ENCODE measurements at places on chromosomes 11 and 22.

DNA sequence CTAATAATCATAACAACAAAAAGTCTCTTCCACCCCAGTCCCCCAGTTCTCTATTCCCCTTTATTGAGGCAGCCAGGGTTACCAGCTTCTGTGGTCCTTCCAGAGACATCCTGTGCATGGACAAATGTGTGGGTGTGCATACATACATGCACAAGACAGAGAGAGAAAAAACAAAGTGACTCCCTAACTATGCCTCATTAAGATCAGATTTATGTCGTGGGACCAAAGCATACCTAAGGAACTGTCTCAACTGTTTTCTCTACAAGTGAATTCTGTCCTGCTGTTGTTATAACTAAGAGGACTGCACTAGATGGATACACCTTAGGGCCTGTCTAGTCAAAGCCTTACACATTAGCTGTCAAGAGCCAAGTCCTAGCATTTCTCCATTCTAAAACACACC lies 106.7 kb downstream of the MRTFA start:
- DNase-seq: peak; percentile 38

DNA sequence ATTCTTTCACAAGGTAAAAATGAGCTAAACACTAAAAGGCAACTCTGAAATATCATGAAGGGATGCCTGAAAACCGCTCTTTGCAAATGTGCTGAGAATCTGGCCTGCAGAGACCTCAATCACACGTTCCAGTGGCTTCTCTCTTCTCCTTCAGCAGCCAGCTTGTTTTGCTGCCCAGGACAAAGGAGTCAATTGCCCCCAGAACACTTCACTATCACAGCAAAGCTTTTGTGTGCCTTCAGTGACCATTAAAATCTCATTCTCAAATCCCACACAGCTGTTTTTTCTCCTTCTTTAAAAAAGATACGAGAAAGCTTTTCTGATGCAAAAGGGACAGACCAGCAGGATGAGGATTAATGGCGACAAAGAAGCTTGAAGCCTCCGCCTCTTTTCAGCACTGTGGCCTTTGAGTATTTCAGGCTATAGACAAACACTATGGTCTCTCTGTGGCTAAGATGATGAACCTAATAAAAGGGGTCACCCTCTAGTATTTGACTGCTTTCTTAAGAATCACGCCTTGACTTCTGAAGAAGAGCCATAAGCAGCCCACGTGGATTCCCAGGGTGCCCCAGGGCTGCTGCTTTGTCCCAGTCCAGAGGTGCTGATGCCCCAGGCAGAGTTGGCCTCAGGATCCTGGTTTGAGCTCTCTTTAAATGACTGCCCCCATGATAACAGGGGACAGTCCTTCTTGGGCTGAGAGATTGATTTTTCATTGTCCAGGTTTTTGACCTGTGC lies 33.4 kb upstream of the NRIP3 start:
- DNase-seq: no peak

GRCh38 chr22:35258191-35258988 lies 1.1 kb downstream of the HMGXB4 start:
- peak; percentile 17 for DNase-seq

- no peak for DNase-seq
Observed at GRCh38 chr11:12239804-12240371, 129.5 kb downstream of the MICAL2 start.

DNA sequence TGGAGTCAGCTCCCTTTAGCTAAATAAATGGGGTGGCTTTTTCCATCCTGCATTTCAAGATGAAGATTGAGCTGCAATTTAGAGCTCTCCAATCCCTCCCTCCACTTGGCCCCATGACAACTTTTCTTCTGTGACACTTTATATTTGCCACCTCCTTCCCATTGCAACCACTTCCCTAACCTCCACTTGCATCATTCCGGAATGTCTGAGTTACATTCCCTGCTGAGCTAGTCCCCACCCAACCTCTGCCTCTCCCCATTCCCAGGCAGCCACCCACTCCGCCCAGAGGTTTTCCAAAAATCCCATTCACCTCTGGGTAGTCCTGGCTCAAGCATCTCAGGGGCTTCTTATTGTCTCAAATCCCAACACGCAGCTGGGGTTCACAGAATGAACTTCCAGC lies 24.7 kb downstream of the PC start:
- no peak for DNase-seq

DNA sequence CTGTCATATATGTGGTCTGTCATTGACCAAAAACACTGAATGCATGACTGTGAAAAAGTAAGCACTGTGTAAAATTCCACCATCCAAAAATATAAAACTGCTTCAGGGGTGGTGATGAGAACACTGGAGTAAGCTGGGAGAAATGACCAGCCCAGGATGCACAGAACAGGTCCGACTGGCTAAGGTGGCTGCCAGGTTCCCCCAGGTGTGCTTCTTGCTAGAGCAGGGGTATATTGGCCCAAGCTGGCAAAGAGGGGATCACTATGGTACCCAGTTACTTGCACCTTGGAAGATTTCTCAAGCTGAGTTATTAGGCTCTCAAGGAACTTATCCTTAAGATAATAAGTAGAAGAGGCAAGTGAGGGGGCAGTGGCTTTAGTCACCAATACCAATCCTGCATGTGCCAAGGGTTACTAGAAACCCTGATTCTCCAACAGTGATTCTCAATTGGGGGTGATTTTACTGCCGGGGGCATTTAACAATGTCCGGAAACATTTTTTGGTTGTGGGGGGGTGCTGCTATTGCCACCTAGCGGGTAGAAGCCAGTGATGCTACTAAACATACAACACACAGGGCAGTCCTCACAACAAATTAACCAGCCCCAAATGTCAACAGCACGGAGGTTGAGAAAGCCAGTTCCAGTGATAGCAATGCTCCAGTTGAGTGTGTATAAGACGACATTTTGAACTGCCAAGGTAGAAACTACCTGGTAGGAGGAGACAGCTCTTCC lies 15.7 kb downstream of the SNU13 start:
- no peak for DNase-seq

DNA sequence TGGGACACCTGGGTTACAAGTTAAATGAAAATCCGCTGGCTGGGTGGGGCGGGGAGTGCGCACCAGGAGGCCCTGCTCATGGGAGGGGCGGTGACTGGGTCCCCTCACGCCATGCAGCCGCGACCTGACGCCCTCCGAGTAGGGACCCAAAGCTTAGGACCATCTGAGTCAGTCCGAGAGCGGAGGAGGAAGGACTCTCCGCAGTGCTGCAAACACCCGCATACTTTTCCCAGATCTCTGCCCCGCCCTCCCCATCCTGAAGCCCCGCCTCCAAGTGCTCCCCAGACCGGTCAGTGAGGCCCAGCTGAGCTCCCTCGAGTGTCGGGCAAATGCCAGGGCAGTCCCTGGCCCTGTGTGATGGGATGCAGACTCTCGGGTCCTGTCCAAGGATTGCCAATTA lies 6.6 kb upstream of the FLI1 start:
- no peak for DNase-seq

Measured in renal cortex interstitium (tissue), 15 donors.